Stimulated activated naive B cell treated with anti-CD40 and anti-IgM and Interleukin-4, amounts not matched to agents 10 μg/mL and 1 μg/mL and 100 μg/mL, for 72 hours (primary cell): ENCODE measurements at places on chromosomes 11 and 22.

- no peak for DNase-seq
Observed at GRCh38 chr11:19398772-19399527, 158.2 kb upstream of the E2F8 start.

DNA sequence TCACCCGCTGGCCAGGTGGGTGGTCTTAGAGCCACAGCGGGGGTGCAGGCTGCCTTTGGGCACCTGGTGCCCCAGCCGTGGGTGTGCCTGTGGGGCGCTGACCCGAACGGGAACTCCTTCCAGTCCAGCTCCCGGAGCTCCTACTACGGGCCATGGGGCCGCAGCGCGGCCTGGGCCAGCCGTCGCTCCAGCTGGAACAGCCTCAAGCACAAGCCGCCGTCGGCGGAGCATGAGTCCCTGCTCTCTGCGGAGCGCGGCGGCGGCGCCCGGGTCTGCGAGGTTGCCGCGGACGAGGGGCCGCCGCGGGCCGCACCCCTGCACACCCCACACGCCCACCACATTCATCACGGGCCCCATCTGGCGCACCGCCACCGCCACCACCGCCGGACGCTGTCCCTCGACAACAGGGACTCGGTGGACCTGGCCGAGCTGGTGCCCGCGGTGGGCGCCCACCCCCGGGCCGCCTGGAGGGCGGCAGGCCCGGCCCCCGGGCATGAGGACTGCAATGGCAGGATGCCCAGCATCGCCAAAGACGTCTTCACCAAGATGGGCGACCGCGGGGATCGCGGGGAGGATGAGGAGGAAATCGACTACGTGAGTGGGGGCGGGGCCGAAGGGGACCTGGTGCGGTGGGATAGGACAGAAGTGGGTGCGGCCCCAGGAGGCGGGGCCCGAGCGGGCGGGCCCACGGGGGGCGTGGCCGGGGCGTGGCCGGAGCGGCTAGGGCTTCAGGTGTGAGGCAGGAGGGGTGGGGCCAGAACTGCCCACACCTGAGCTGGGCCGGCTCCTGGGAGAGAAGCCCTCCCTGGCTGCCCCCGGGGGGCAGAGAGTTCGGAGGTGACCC is 91.5 kb downstream of the CACNA1I start:
- no peak for DNase-seq

- no peak for DNase-seq
Observed at GRCh38 chr22:38177926-38178604, 3.6 kb downstream of the PLA2G6 start.

DNA sequence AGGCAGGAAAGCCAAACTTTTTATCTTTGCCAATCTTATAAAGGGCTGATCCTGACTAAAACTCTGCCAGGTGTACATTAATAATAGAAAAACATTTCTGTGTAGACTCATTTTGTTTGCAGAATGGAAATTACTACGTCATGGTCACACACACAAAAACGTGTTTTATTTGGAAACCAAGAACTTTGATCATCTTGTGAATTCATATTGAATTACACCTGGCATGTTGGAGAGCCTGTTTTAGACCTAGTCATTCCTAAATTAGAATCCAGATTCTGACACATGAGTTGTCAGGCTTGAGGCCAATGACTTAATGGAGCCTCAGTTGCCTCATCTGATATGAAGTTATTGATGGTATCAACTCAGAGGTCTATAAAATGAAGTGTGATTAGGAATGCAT is 235.6 kb upstream of the TENM4 start:
- no peak for DNase-seq

DNA sequence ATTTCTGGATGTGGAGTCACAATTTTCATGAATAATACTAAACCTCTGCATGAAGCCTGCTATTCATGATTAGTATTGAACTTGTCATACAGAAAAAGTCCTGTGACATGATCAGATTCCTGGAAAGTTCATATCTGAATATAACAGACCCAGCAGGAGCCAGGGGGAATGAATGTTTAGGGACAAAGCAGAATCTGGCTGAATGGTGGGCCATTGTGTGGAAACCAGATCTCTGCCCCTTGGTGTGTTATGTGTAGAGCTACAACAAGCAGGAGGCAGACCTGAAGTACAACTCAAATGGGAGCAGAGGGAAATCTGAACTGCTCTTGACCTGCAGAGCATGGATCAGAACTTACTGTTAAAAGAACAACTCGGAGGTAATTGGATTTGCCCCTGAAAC is 30.3 kb downstream of the KREMEN1 start:
- DNase-seq = no peak

- DNase-seq = no peak
Observed at GRCh38 chr11:110859998-110860397, 147.8 kb upstream of the ARHGAP20 start.

GRCh38 chr11:79864882-79865281 is 424.1 kb upstream of the TENM4 start:
- DNase-seq = no peak

DNA sequence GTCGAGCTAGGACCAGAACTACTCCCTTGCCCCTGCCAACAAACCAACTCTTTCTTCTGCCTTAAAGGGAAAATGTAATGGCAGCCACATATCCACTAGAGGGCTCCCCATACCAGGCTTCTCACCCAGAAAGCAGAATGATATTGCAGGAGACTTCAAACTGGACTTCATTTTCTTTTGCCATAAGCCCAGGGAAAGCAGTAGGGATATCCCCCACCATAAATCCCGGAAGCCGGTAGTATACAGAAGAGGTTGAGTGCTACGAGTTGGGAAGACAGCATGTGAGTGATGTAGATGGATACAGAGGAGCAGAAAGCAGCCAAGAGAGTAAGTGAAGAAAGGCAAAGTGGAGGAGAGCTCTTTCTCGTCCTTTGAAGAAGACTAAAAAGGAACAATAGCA is 12.1 kb downstream of the PLAAT5 start:
- peak; percentile 25 for DNase-seq

GRCh38 chr11:115077740-115078139 is 399.4 kb downstream of the NXPE2 start:
- DNase-seq = no peak

- DNase-seq = no peak
Observed at GRCh38 chr22:27133019-27133431, 475.6 kb downstream of the MIAT start.

DNA sequence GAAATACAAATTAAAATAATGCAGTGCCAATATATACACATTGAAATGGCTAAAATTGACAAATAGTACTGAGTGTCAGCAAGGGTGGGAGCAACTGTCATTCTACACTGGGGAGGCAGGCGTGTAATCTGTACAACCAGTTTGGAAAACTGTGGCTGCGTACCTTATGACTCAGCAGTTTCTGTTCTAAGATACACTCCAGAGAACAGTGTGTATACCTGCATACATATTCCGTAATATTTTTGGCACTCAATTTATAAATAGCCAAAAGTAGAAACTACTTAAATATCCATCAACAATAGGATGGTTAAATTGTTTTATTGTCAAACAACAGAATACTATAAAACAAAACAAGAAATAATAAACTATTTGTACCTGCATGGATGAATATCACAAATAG is 57.6 kb downstream of the RNF169 start:
- no peak for DNase-seq

- no peak for DNase-seq
Observed at GRCh38 chr11:86174101-86175046, 70.2 kb upstream of the EED start.

DNA sequence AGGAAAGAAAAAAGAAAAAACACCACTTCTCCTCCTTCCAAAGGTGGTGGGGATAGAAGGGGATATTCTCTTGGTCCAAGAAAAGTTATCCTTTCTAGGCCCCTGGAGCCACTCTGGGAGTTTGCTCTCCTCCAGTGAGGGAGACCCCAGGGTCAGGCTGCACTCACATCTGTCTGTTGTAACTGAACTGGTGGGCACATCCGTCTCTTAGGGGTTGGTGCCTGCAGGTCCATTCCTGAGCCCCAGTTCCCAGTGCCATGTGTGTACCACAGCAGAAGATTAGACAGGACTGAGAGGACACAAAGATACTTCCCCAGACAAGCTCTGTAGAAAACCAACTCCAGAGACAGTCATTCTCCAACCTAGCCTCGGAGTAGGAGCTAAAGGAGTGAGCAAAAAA is 3.1 kb upstream of the ATG2A start:
- DNase-seq = no peak

- no peak for DNase-seq
Observed at GRCh38 chr11:33976495-33977199, 74.9 kb upstream of the CAPRIN1 start.

GRCh38 chr11:35030716-35031213 is 108.2 kb upstream of the CD44 start:
- no peak for DNase-seq

GRCh38 chr22:22709719-22710445 is 65.5 kb downstream of the GGTLC2 start:
- DNase-seq = no peak

DNA sequence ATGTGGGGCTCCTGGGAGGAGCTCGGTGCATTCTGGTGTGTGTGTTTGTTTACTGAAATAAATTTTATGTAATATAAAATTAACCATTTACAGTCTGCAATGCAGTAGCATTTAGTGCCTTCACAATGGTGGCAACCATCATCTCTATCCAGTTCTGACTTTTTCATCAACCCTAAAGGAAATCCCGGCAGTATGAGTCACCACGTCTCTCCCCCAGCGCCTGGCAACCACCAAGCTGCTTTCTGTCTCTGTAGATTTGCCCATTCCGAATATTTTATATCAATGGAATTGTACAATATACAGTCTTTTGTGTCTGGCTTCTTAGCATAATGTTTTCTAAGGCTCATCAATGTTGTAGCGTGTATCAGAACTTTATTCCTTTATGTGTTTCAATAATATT is 300.5 kb downstream of the MIAT start:
- DNase-seq = no peak

- DNase-seq = no peak
Observed at GRCh38 chr22:37708580-37709444, 12.0 kb downstream of the TRIOBP start.

GRCh38 chr11:70891844-70892380 is 360.5 kb downstream of the SHANK2 start:
- no peak for DNase-seq

DNA sequence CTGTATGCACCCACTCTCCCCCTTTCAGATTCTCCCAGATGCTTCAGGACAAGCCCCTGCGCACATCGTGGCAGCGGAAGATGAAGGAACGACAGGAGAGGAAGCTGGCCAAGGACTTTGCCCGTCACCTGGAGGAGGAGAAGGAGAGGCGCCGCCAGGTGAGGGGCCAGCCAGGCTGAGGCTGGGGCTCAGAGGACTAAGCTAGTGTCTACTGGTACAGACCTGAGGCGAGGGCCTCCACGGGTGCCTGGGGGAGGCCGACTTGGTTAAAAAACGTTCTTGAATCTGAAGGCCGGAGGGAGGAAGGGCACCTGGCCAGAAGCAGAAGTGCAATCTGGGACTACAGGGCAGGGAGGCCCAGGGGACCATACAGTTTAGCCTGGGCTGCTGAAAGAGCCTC is 6.0 kb downstream of the CCDC86 start:
- DNase-seq = no peak

- DNase-seq = peak; percentile 70
Observed at GRCh38 chr11:111938687-111939160, 1.6 kb downstream of the DIXDC1 start.

DNA sequence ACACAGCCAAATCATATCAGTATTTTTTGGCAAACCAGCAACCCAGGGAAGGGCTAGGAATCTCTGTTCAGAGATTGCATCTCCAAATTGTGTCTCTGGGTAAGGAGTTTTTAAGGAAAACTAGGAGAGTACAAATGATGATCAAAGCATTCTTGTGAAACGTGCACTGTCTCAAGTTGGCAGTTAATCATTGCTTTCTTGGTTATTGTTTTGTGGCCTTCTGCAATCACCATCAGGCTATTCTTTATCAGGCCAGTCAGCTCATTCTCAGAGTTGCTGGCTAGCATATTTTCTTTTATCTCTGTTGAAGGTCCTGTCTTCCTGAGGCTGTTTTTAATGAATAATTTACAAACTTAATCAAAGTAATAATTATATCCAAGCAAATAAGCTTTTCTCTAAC is 129.1 kb upstream of the CCDC179 start:
- DNase-seq = no peak

GRCh38 chr11:11413776-11414175 is 60.7 kb upstream of the CSNK2A3 start:
- DNase-seq = no peak

- DNase-seq = no peak
Observed at GRCh38 chr22:42317008-42317407, 46.6 kb upstream of the TCF20 start.

DNA sequence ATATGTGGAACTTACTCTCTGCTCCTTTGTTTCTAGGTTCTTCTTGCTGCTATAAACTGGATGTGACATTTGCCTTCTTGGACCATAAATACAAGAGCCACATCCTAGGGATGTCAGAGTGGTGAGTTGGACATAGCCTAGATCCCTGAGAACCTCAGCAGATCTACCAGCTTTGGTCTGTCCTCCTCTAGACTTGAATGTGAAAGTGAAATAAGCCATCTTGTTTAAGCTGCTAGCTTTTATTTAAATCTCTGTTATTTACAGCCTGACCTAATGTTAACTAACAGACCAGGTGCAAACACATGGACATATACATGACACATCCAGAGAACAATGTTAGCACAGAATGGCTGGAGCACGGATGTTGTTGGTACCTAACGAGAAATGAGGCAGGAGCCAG is 36.0 kb downstream of the SLN start:
- DNase-seq = no peak

DNA sequence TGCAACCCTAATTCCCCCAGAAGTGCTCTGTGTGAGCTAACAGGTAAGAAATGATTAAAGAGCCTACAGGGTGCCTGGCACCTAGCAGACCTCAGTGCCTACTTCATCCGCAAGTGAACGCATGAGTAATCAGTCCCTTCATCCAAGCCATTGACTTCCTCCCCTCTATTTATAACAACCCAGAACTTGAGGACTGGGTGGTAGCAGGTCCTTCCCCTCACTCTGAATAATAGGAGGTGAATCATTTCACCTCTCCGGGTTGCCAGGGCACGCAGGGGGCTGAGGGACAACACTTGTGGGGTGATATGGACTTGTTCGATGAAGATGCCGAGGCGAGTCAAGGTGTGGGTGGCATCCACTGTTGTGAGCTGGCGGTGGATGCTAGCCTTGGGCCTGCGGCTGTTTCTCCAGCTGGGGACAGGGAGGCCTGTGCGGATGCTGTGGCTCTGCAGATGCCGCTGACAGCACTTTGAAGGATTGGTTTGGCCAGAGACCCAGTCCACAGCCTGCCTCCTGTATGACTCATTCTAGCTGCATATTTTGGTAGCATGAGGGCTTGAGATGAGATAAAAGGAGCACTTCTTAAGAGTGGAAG is 11.7 kb upstream of the SORL1-AS1 start:
- peak; percentile 62 for DNase-seq

- DNase-seq = peak; percentile 88
Observed at GRCh38 chr22:41688365-41689211, at the start of gene SNU13. Gene SNU13 (minus strand): TSS chr22:41688867. CDS start chr22:41688796, 71 bp downstream.

- no peak for DNase-seq
Observed at GRCh38 chr11:56950510-56950909, 38.2 kb upstream of the OR5AK2 start.
